Hippocampal formation (tissue), 2 donors: ENCODE measurements at places on chromosomes 7 and 10.
A peak's percentile ranks its signal among the peaks of the same experiment; 100 is the strongest.

- DNase-seq: peak; percentile 55
Observed at GRCh38 chr10:93766918-93767317, 9.2 kb downstream of the LGI1 start.

- DNase-seq: no peak
Observed at GRCh38 chr7:12929476-12930140, 242.2 kb downstream of the ARL4A start.

GRCh38 chr10:76305930-76306615, 874.6 kb downstream of the LRMDA start:
- no peak for DNase-seq

- DNase-seq: no peak
Observed at GRCh38 chr10:118629211-118629610, 33.8 kb upstream of the PRLHR start.

- DNase-seq: no peak
Observed at GRCh38 chr7:50552139-50552538, 13.1 kb downstream of the DDC start.

GRCh38 chr7:158531661-158532060, 56.0 kb downstream of the PTPRN2 start:
- DNase-seq: no peak

DNA sequence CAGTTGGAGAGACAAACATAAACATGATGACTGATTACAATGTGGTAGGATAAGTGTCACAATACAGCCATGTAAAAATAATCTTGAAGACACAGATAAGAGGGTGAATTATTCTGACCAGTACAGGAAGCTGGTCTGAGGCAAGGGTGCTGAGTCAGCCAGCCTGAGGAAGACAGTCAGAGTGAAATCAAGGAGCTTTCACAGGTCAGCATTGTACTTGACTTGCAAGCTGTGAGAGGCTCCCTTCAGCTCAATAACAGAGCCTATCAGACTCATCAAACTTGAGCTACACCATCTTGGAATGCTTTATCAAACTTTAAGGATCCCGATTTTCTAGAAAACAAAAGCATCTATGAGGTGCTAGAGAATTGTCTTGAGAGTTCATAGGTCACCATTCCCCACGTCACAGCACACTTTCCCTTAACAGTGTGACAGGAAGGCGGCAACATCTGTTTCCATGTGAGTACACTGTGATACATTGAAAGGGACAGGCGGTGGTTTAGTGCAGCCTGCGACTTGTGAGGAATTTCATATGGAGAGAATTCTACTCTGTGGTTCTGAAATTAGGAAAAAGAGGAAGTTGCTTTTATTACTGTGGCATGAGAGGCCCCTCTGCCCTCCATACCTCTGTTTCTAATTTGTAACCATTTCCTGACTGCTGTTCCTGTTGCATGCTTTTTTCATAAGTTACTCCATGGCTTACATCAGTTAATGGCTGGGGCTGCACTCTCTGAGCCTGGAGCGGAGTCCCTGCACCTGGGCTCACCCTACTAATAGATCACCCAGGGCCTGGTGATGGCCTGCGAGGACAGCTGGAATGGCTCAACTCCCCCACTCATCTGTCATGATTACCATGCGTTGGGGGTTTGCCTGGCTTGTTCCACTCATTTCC, 417.1 kb downstream of the SUGCT start:
- no peak for DNase-seq

- no peak for DNase-seq
Observed at GRCh38 chr7:49527182-49527581, 246.3 kb upstream of the VWC2 start.

DNA sequence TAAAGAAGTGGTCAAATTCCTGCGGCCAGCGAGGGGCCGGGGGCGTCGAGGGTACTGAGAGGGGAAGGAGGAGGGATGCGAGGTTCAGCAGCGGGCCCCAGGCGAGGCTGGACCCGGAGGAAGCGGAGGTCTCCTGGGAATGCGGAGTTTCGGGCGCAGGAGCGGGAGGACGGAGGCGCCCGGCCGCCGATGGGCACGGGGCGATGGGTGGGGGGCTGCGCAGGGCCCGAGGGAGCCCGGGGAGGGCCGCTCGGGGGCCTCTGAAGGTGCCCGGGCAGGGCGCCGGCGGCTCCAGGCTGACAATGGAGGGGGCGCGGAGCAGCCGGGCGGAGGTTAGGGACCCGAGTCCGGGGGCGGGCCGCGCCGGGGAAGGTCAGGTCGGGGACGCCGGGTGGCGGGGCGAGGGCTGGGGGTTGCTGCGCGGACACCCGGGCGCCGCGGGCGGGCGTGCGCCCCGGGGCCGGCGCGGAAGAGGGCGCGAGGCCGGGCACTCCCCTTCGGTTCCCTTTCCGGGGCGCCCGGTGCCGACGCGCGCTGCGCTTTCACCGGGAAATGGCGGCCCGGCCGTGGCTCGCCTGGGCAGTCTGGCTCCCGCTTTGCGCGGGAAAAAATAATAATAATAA, 683 bp downstream of the MACROH2A2 start:
- peak; percentile 11 for DNase-seq

GRCh38 chr7:69963393-69963792, 365.1 kb downstream of the AUTS2 start:
- DNase-seq: no peak

DNA sequence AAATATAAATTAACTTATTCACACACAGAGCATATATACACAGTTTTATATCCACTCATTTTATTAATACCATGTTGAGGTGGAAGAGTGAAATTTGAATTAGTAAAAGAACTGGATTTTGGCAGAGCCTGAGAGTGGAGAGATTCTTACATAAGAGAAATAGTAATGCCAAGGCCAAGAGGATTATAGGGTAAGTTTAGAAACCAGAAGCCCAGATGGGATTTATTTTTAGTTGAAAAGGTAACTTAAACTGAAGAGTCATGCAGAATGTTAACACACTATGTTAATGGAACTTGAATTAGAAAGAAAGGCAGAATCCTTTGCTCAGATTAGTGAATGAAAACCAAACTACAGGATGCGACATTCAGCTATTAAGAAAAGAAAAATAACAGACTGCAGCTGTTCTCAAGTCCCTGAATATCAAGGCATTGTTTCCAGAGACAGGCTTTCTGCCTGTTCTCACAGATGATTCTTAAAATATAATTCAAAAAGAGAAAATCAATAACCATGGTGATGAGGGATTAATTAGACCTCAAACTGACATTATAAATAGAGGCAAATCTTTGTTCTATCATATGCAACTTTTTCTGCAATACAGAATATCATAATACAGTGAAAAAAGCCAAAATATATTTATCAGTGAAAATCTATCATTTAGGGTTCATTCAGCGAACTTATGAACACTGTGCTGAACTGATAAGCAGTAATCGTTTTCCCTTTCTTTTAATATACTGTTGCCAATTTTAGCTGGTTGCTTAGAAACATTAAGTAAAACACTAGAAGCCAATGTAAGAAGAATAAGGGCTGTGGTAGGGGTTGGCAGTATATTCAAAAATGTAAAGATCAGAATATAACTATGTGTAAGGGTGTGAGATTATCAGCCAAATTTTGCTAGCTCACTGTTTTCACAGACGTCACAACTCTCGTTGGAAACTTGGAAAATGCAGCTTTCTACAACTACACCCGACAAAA, 34.4 kb downstream of the HECTD2 start:
- DNase-seq: no peak

DNA sequence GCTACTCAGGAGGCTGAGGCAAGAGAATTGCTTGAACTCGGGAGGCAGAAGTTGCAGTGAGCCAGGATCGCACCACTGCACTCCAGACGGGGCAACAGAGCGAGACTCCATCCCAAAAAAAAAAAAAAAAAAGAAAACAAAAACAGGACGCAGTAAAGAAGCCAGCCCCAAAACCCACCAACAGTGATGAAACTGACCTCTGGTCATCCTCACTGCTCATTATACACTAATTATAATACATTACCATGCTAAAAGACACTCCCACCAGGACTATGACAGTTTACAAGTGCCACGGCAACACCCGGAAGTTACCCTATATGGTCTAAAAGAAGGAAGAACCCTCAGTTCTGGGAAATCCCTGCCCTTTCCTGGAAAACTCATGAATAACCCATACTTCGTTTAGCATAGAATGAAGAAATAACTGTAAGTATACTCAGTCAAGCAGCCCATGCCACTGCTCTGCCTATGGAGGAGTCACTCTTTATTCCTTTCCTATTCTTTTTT, 40.0 kb upstream of the EIF4H start:
- DNase-seq: no peak

DNA sequence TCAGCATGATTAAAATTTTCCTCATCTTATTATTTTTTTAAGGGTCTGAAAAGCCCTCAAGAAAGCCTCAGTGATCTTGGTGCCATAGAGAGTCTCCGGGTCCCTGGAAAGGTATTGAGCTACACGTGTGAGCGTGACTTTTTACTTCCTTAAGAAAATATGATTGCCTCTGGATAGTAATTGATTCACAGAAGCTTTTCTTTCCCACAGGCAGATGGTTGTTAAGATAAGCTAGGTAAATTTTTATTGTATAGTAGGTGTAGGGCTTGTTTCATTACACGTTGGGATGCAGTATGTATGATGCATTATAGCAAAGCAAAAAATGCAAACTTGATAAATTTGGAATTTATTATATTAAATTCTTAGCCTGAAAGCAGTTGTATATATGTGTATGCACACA, 7.7 kb downstream of the VPS50 start:
- DNase-seq: no peak

GRCh38 chr7:150402671-150403321, 23.7 kb downstream of the ZNF775 start:
- no peak for DNase-seq

DNA sequence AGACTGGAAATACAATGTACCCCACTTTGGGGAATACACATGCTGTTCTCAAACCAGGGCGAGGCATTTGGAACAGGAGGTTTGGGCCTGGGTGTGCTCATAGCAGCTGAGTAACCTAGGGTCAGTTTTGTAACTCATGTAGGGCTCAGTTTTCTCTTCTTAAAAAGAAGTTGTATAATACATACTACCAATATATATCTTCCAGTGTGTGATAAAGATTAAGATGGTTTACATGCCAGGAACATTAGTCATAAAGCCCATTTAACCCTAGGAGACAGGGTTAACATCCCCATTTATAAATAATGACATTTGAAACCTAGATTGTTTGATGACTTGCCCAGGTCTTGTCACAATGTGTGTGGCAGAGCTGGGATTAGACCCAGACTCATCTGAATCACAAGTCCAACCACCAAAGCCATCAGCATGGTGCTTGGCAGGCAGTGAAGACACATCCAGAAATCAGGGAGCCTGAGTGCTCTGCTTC, 6.0 kb downstream of the AKR1B10 start:
- DNase-seq: no peak

DNA sequence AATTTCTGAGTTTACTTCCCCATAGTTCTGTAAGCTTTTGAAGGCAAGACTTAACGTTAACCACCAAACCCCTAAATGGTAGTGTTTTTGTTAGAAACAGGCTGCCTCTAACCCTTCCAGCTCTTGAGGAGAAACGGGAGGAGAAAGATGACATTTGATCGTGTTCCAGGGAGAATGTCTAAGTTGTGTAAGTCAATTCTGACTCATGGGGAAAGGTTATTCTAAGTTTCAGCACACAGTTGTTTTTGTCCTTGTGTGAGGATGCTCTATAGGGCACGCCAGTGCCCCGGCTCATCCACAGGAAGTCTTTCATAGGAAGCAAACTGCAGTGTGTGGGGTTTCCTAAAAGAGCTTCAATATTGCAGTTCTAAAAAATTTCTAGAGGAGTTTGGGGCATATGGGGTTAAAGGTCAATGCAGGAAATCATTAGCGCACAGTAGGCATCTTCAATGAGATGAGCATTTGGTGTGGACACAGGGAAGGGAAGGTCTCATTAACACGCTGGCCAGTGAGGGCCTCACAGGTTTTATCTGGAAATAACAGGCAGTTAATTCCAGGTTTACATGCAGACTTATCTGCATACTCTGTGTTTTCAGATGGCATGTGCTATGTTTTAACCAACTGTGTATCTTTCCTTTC, 638.2 kb upstream of the IGFBP3 start:
- no peak for DNase-seq

DNA sequence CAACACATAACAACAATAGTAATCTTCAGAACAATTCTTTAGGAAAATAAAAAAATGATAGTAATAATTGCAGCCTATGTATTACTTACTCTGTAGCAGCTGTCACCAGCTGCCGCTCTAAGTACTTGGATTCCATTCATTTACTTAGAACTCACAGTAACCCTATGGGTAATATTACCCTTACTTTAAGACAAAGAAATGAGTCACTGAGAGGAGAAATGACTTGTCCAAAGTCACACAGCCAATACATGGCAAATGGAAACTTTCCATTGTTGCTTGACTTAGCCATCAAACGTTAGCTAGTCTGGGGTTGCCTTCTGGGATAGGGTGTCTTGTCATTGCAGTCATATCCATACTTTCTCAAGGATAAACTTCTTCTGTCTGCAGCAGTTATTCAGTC, 3.6 kb downstream of the CCNY start:
- DNase-seq: no peak

- no peak for DNase-seq
Observed at GRCh38 chr7:73549176-73549575, 8.3 kb downstream of the BCL7B start.

GRCh38 chr7:29135846-29136245, 10.5 kb downstream of the CPVL start:
- DNase-seq: no peak

DNA sequence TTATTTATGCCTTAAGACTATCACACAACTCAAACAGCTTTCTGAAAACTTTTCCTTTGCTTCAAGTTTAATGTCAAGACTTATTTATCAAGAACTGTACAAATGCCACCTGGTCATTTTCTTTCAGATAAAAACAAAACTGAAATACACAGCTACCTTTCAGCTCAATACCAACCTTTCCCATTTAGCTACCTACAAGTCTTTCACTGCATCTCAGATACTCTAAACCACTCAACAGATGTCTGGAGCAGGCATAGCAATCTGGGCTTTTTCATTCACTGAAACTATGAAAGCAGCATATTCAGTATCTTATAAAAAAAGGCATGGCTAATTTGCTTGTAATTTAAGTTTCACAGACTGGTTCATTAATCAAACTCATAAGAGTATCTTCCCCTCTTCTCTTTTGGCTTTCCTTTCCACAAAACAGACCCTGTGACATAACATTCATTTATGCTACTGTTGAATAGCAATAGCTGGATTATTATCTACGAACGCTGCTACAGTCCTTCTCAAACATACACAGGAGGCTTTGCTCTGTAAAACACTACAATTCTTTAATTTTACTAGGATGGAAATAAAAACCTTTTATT, 8.2 kb downstream of the TRA2A start:
- DNase-seq: no peak

GRCh38 chr10:99660662-99661376, 1.5 kb downstream of the ENTPD7 start:
- no peak for DNase-seq

DNA sequence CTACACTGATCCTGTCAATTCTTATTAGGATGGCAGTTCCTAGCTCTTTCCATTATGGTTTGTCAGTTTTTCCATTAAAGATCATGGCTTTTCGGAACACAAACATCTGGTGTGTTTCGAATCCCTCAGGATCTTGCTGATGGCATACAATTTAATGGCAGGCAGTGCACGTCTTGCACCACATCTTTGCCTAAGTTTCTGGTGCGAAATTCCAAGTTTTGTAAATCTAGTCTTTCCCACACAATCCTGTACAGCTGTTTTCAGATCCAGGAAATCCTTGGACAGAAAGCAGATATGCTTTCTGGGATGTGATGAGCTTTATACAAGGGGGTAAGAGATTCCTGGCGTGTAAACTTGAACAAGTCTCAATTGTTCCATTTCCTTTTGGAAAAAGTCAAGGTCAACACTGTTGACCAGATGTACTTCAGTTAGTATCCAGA, 224.3 kb upstream of the PHYHIPL start:
- DNase-seq: no peak
